Stimulated activated CD4-positive, alpha-beta T cell treated with anti-CD3 and anti-CD28 coated beads, Interleukin-2, amount 100 ng/mL, for 48 hours (primary cell): ENCODE measurements at places on chromosomes 7 and 10.

DNA sequence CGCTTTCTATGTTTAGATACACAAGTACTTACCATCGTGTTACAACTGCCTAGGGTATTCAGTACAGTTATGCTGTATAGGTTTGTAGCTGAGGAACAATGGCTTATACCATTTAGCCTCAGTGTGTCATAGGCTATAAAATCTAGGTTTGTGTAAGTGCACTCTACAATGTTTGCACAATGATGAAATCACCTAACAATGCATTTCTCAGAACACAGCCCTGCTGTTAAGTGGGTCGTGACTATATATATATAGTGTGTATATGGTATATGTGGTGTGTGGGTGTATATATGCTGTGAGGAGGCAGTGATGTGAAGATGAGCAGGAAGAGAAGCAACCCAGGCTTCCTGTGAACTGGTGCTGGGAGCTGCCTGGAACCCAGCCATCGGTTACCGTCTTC lies 65.6 kb upstream of the MKI67 start:
- no peak for DNase-seq

DNA sequence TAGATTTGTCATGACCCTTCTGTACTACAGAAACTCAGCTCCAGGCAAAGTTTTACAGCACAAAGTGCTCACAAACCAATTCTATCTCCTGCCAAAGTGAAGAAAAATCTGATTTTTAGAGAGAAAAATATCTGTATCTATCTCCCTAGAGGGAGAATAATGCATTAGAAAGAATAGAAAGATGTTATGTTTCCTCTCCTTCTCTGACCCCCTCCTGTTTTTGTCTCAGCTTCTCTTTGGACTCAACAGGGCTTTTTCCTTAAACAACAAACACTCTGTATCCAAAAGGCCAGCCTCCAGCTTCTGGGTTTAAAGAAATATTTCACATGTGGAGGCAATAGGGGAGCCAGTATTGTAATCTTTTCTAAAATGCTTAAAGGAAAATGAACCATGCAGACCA lies 627.4 kb downstream of the REEP3 start:
- no peak for DNase-seq

GRCh38 chr10:86187499-86188239 lies 178.9 kb downstream of the GRID1 start:
- no peak for DNase-seq

DNA sequence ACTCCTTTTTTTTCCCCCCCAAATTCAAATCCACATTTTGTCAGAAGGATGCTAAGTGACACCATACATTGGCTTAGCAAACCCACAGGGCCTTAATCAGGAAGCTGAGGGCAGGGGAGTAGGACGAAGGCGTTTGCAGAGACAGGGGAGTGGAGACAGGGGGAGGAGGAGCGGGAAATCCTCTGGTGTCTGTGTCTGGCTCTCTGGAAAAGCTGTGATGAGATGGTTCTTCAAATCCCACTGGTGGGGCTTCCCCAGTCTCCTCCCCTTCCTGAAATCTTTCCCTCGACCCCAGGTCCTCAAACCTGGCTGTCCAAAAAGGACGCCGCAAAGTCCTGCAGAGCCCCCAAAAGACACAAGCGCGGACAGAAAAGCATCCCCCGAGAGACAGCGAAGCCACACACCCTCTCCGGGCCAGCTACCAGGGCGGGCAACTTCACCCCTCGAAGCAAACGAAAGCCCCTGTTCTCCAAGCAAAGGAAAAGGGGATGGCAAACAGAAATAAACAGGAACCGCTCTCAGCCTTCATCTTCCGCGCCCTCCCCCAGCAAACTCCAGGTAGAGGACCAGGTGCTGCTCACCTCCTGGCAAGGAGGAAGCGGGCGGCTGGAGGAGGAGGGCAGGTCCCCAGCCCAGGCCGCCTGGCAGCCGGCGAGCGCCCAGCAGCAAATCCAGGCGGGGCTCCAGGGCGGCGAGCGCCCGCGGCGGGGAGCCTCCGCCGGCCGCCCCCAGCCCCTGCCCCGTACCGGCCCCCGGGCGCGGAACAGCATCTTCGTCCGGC lies 520 bp downstream of the ELAPOR2 start:
- DNase-seq: no peak
